ENCODE measurements at places on chromosomes 1 and 21.

- DNase-seq = no peak
Measured at GRCh38 chr1:20073256-20073655, 3.3 kb downstream of the PLA2G5 start.

DNA sequence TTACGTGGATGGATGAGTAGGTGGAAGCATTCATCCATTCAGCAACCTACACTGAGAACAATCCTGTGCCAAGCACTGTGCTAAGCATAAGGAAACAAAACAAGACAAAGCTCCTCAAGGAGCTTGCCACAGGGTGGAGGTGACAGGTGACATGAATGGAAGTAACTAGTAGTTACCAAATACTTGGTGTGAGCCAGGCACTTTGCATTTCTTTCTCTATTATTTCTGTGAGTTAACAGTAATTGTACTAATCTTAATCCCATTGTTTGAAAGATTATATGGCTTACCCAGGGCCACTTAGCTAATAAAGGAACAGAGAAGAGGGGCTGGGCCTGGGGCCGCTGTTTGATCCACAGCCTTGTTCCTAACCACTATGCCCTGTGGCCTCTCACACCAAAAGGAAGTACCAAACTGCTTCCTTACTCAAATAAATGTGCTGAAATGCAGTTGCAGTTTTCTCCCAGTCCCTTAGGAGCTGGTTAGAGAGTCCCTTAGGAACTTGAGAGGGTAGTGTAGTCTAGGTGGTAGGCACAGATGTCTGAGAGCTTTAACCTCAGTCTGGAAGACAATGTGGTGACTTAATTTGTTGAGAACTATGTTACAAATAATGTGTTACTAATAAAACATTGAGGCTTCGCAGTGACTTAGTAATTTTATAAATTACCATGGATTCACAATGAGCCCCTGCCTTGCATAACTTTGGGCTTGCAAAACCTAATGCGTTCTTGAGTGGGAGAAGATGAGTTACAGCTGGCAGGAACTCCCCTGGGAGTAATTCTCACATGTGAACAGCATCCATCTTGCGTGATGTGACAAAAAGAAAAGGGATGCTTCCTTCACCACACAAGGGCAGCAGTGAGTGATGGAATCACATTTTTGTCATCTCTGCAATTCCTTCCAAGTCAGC lies 69.8 kb downstream of the MPZL1 start:
- no peak for DNase-seq

- no peak for DNase-seq
Measured at GRCh38 chr1:58060559-58061170, 485.9 kb downstream of the OMA1 start.

DNA sequence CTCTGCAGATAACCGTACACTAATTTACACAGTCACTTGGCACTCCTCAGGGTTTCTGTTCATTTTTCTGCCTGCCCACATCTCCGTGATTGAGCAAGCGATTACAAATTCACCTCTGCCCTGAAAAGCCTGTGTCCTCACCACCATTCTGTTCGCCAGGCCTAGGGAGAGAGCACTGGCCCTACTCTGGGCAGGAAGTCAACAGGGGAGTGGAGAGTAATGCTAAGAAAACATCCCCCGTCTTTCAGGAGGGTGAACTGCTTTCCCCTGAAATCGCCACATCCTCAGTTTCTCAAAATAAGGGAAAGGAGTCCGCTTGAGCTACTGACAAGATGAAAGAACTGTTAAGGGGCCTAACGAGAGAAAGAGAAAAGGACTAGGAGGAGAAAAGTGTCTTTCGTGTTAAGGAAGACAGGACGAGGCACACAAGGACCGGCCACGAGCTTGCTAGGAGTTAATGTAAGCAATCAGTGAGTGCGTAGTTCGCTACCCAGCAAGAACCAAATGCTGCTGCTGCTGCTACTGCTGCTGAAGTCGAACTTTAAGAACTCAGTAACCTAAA lies 632 bp downstream of the PEX19 start:
- DNase-seq = no peak

- DNase-seq = no peak
Measured at GRCh38 chr1:19307794-19308508, 4.0 kb downstream of the AKR7A2 start.

- DNase-seq = no peak
Measured at GRCh38 chr21:14482165-14482564, 64.0 kb downstream of the SAMSN1 start.

DNA sequence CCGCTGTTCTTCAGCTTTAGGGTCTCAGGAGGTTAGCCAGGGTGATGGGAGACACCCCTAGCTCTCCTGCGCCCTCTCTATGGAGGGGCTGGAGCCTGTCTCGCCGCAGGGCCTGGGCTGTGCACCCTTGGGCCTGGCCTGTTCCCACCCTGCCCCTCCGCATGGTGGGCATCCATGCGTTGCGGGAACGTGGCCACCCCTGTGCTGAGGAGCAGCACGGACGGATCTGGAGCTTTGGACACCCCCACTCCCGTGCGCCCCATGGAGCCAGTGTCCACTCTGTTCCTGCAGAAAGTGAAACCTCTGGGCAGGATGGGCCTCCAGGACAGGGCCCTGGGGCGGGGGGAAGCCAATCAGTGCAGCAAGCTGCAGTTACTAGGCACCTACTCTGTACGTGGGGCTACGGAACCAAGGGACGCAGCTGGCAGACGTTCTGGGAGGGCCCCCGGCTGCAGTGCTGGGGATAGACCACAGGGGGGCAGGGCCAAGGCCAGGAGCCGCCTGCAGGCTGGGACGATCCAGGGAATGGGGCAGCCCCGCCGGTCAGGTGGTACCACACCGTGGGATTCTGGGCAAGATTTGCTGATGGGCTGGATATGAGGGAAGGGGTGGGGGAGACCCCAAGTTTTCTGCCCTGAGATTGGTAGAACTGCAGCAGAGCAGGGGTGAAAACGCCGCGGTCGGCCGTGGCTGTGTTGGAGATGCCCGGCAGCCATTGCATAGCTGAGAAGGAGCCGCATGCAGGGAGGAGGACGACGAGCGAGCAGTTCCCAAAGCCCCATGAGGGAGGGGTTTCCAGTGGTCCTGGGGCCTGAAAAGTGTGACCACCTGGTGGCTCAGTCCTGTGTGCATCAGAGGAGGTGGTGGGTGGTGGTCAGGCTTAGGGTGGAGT lies 43.3 kb downstream of the TP73 start:
- peak; percentile 33 for DNase-seq

GRCh38 chr1:23366598-23366997 lies 3.0 kb downstream of the ZNF436 start:
- no peak for DNase-seq

GRCh38 chr21:45578176-45578801 lies 36.0 kb upstream of the SLC19A1 start:
- DNase-seq = no peak

- no peak for DNase-seq
Measured at GRCh38 chr21:36700295-36700970, 1.5 kb downstream of the SIM2 start.

- DNase-seq = no peak
Measured at GRCh38 chr1:53139951-53140361, 2.5 kb downstream of the SLC1A7 start.

- DNase-seq = no peak
Measured at GRCh38 chr1:81717230-81717629, 83.5 kb upstream of the ADGRL2 start.

DNA sequence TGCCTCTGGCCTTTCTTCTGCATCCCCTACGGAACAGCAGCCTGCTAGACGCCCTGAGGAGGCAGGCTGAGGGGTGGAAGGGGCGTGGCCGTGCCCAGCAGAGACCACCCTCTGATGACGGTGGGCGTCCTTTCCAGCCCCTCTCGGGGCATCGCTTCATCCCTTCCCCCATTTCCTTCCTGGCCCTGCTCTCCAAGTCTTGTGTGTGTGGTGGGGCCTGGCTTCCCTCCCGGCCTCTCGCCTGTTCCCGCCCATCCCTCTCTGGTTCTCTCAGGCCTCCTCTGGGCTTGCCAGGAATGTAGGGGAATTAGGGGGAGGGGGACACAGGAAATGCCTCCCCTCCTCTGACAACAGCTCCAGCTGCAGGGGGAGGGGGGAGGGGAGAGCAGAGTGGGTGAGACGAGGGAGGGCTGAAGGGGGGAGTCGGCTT lies 51.1 kb downstream of the SKI start:
- DNase-seq = no peak

- DNase-seq = no peak
Measured at GRCh38 chr1:84386716-84387479, 11.4 kb upstream of the DNASE2B start.

DNA sequence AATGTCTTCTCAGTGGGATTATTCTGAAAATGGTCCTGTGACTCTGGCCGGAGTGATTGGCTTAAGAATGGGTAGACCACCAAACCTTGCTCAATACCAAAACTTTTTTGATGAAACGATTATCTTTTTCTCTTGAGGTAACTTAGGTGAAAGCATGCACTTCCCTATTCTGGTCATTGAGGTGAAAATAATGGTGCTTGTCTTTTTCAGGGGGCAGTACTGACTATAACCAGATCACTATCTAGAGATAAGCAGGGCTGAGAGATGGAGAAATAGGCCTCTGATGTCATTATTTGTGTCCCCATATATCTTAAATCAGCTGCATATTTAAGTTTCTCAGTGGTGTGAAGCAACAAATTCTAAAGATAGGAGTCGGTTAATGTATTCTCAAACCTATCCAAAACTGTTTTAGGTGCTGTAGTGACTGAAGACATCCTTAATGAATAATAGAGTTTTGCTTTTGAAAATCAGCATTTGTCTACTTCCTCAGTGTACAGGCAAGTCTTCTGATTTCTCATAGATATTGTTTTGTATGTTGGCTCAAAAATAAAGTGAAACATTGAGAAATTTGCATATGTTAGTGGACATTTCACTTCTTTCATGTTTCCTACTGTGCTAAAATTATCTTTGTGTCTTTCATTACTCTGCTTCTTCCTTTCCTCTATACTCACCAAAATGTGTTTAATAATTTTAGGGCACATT lies 735.3 kb upstream of the ADGRL4 start:
- DNase-seq = no peak

DNA sequence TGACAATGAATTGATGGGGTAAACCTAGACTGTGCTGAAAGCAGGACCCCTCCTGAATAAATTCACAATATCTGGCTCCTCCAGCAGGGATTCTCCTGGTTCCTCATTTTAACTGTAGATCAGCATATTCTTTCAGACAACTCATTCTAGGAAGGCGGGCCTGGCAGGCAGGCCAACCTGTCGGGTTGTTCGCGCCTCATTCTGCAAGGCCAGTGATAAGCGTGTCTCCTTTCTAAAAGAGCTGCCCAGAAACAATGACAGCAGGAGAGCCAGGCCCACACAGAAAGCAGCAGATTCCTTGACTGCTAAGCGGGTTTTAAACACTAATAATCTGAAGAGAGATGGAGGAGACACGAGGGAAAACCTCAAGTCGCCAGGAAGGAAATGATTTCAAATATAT lies 70.0 kb downstream of the NTPCR start:
- no peak for DNase-seq

DNA sequence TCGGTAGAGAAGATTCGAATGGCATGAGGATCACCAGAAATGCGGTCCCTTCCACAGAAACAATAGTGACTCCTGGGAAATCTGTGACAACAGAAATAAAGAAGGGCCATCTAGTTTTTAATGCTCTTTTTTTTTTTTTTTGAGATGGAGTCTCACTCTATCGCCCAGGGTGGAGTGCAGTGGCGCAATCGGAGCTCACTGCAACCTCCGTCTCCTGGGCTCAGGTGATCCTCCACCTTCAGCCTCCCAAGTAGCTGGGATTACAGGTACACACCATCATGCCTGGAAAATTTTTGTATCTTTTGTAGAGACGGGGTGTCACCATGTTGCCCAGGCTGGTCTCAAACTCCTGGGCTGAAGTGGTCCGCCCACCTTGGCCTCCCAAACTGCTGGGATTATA lies 43.9 kb downstream of the L1TD1 start:
- DNase-seq = no peak

- no peak for DNase-seq
Measured at GRCh38 chr1:6100861-6101783, 55.4 kb downstream of the KCNAB2 start.

- DNase-seq = no peak
Measured at GRCh38 chr21:39863111-39863510, 4.1 kb upstream of the PCP4 start.

DNA sequence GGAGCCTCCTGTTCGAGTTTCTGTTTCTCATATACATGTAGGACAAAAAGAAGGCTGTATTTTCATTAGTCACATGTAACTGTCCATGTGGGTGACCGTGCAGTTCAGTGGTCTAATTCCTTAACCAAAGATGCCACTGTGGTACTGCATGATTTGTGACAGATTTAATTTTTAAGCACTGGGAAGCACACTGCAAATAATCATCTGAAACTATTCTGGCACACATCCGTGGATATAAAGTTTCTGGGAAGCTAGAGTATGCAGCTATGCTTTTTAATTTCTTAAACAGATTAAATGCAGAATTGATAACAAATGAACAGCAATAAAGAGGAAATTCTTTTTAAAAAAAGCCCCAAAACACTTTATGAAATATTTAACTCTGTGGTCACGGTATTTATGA lies 254.8 kb downstream of the LMO4 start:
- no peak for DNase-seq

DNA sequence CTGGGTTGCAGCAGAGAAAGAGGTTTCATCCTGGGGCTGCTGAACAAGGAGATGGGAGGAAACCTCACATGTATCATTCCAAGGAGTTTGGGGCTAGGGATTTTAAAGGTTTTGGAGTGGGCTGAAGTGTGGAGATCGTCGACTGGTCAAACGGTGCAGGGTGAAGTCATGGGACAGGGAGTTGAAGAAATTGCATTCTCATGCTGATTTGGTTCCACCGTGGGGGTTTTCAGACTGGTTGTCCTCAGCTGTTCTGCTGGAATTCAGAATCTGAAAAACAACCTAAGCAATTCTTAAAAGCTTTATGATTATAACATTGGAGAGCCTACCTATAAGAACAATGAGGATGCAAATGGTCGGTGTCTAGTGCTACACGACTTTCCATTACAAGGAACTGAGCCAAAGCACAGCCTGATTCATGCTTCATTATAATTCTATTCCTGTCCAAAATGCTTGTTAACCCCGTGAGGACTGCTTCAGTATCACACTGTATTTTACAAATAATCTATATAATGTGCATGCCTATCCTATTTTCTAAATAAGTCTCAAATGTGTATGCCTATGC lies 242.7 kb downstream of the TM2D1 start:
- DNase-seq = no peak

GRCh38 chr1:48203287-48203900 lies 19.1 kb upstream of the SLC5A9 start:
- DNase-seq = no peak

GRCh38 chr1:53183095-53183990 lies 13.3 kb upstream of the CPT2 start:
- DNase-seq = no peak

GRCh38 chr1:5709976-5710375 lies 282.2 kb downstream of the NPHP4 start:
- no peak for DNase-seq

DNA sequence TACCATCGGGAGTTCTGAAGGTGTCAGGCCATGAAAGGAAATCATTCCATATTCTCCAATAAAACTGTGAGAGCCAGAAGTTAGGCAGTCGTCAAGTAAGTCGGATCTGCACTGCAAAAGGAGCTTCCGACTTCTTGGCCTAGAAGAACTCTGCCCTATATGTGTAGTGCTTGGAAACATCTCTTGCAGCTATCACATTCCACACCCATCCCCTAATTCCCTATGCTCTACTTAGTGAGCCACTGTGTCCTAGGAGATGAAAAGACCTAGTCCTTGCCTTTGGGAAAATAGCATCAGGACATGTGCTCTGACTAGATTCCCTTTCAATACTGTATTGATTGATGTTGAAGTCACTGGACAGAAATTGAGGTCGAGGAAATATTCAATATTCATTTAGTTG lies 8.2 kb upstream of the GJA9 start:
- DNase-seq = no peak

GRCh38 chr1:22364326-22364650 lies 87.4 kb upstream of the ZBTB40 start:
- no peak for DNase-seq

GRCh38 chr1:162627662-162628296 lies 4.5 kb upstream of the DDR2 start:
- no peak for DNase-seq

Data from stimulated activated CD4-positive, alpha-beta T cell treated with anti-CD3 and anti-CD28 coated beads, Interleukin-2, amount 100 ng/mL, for 48 hours (primary cell).